ENCODE measurements at places on chromosomes 3 and 15. TPM values are rescaled to one million over a fixed set of nuclear protein-coding genes. Genes with fewer than 3 reads are reported as not detected.

Gene SGO1
- 5.5 TPM for total RNA-seq

Gene RTP3
- total RNA-seq = not detected

Gene P2RY12
- 64.9 TPM for total RNA-seq

Gene RAB6B
- 38.3 TPM for total RNA-seq

Gene OXTR
- 3.1 TPM for total RNA-seq

Gene CNBP
- 236 TPM for total RNA-seq

Gene UROC1
- 0.06 TPM for total RNA-seq

Gene PIF1
- total RNA-seq = 4.0 TPM

Gene TMCO5A
- total RNA-seq = not detected

Data from spinal cord (tissue), 10 donors.